ENCODE measurements at places on chromosomes 7 and 10.

- no peak for DNase-seq
Observed at GRCh38 chr10:58352956-58353610, 18.3 kb downstream of the UBE2D1 start.

DNA sequence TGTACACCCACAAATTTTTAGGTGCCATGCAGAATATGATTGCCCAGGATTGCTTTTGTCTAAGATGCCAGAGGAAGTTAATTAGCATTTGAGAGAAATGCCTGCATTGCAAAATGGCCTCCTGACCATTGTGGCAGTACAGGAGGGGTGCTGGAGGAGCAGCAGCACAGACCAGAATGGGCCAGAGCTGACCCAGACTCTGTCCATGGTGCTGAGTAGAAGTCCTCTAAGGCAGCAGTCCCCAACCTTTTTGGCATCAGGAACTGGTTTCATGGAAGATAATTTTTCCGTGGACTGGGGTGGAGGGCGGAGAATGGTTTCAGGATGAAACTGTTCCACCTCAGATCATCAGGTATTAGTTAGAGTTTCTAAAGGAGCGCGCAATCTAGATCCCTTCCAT, 217.8 kb upstream of the AGK start:
- no peak for DNase-seq

DNA sequence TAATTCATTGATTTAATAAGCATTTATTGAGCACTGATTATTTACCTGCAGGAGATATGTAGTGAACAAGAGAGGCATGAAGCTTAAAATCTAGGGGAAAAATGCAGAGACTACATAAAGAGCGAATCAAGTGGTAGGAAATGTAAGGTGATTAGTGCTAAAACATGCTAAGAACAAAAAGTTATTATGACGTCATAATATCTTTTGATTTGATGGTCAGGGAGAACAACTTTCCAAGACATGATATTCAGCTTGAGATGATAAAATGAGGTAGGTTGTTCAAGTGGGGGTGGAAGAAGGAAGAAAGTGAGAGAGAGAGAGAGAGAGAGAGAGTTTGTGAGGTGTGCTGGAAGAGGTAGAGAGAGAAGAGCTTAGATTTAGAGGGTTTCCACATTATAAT, 317.7 kb downstream of the NRG3 start:
- no peak for DNase-seq

DNA sequence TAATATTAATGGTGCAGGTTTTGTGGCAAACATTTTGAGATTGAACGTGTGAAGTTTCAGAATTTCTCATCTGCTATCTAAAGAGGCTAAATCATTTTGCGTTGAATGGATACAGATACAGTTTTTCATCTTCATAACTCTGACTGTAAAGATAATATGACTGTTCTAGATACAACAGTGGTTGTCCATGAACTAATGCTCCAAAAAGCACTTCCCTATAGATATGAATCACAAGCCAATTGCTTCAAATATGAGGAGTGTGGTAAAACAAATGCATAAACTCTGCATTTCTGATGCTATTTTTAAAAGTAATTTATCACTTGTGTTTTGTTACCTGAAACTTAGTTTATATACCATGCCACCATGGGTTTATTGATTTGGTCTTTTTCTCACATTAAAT, 750.1 kb downstream of the MAGI2 start:
- no peak for DNase-seq

- DNase-seq, result no peak
Observed at GRCh38 chr10:51718804-51719291, 19.5 kb upstream of the CSTF2T start.

- no peak for DNase-seq
Observed at GRCh38 chr7:86479144-86479543, 164.6 kb upstream of the GRM3 start.
